GM23248 (cell line): ENCODE measurements at places on chromosomes 1 and 21.
A peak's percentile ranks its signal among the peaks of the same experiment; 100 is the strongest.

GRCh38 chr1:204874274-204874673, 3.6 kb downstream of the NFASC start:
- H3K4me3 ChIP-seq, result no peak overlapping the region
- H3K27me3 ChIP-seq, result no peaks in the 10 kb centered on the region
- H3K4me1 ChIP-seq, result peaks cover 24% of the 10 kb centered on the region
- no peaks in the 10 kb centered on the region for H3K36me3 ChIP-seq
- DNase-seq, result no peak

DNA sequence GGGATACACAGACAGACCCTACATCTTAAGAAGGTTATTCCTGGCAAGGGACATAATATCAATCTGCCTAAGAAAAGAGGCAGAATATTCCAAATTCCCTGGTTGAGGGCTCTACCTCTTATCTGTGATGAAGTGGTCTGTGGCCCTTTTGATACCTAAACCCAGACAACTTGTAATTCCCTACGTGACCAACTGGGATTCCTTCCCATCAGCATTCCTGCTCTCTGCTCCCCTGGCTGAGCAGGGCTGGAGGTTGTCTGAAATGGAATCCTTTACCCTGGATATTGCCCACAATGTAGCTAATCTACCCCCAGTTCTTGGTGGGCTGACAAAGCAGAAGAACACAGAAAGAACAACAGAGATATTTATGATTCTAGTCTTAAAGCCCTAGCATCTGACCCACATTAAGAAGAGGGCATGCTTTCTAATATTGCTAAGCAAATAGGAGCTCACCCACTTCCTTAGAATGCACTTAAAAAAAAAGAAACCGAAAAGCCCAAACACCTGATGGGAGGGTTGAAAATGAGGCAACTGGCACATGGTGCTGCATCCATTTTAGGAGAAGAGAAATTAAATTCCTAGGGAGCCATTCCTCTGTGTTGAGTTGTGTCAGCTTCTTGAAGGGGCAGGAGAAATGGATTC, 36.8 kb downstream of the GADD45A start:
- H3K27me3 ChIP-seq, result no peaks in the 10 kb centered on the region
- H3K36me3 ChIP-seq, result no peaks in the 10 kb centered on the region
- H3K4me3 ChIP-seq, result peak overlapping the region; percentile 13; the same call in 1 of the 2 replicates

- no peaks in the 10 kb centered on the region for H3K36me3 ChIP-seq
- DNase-seq, result peak; percentile 42
- no peak overlapping the region for H3K4me3 ChIP-seq
- H3K4me1 ChIP-seq, result peaks cover 29% of the 10 kb centered on the region
- no peak overlapping the region for H3K27ac ChIP-seq
- H3K27me3 ChIP-seq, result no peaks in the 10 kb centered on the region
Measured at GRCh38 chr1:6515771-6516170, 24.3 kb upstream of the PLEKHG5 start.

DNA sequence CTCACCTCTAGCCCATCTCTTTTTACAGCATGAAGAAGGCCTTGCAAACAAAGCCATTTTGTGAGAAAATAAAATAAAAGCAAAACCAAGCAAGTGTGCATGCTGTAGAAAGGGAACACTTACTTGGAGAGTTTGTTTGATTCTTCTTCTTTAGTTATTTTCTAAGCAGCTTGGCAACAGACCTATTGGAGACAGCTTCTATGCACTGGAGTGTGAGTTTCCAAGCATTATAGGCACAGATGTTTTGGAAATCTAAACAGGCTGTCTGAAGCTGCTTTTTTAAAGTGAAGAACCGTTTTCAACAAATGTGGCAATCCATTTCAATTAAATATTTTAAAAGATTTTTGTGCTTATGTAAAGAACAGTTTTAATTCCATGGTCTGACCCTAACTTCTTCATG, 76.6 kb downstream of the NGF start:
- H3K4me3 ChIP-seq, result no peak overlapping the region
- no peak for DNase-seq
- H3K27me3 ChIP-seq, result no peaks in the 10 kb centered on the region

GRCh38 chr1:150515328-150516049, at the start of gene FALEC:
TSS of gene FALEC (plus strand) at chr1:150515752.
- peak within 1 kb of the TSS; percentile 71 for H3K4me3 ChIP-seq
- H3K27me3 ChIP-seq, result no peaks in the 10 kb centered on the region
- peak within 1 kb of the TSS; percentile 30 for H3K27ac ChIP-seq
- H3K4me1 ChIP-seq, result peaks cover 16% of the 10 kb centered on the region; the same call in 1 of the 2 replicates
- DNase-seq, result peak; percentile 99
- H3K36me3 ChIP-seq, result no peaks in the 10 kb centered on the region

DNA sequence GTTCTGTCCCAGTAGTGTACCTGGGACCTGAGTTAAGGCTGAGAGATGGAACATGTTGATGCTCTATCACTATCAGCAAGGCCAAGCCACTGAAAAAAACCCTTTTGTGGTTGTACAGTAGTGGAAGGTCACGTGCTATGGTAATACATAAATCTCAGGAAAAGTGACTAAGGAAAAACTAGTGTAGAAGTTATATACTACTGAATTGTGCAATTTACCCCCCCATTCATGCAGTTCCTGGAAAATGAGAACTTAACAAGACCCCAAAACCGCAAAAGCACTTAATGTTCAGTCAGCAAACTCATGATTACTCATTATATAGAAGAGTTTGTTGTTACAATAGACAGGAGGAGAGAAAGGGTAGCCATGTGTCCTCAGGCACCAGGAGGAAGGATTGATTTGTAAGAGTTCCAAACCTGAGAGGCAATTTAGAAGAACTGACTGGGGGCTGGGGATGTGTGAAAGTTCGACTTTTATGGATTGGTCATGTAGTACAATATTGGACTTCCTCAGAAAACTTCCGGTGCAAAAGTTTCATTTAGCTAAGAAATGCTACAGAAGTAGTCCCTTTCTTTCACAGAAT, 91.6 kb downstream of the RGL1 start:
- no peak for DNase-seq
- no peaks in the 10 kb centered on the region for H3K27me3 ChIP-seq
- H3K4me1 ChIP-seq, result no peaks in the 10 kb centered on the region
- H3K27ac ChIP-seq, result no peak overlapping the region
- 0 out of 2 replicates have a peak, but pooled peaks cover 10% of the 10 kb centered on the region for H3K36me3 ChIP-seq

DNA sequence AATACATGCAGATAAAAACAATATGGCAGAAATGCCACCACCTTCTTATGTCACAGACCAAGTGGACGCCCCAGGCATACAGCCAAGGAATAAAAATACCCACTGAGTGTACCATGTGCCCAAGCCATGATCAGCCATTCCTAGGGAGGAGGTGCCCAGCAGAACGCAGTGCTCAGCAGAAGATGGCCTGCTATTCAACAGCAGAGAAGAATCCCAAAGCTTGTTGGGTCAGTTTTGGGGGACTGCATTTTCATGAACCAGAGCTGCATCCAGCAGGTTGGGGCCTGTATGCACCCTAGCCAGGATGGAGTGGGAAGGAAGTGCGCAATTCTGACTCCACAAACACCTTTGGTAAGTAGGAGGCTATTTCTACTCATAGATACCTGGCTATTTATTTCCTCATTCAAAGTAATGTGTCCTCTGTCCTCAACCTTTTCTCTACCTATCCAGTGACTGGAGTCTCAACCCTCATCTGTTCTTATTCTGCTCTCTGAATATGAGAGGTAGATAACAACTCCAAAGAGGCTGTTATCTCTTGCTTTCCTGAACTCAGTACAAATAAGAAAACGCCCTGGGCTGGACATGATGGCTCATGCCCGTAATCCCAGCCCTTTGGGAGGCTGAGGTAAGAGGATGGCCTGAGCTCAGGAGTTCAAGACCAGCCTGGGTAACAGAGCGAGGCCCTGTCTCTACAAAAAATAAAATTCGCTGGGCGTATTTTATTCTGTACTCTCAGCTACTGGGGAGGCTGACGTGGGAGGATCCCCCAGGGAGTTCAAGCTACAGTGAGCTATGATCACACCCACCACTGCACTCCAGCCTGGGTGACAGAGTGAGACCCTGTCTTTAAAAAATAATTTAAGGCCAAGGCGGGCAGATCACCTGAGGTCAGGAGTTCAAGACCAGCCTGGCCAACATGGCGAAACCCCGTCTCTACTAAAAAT, 2.5 kb upstream of the PLEKHM2 start:
- H3K27me3 ChIP-seq, result no peaks in the 10 kb centered on the region
- peaks cover 47% of the 10 kb centered on the region for H3K4me1 ChIP-seq
- peak; percentile 40 for DNase-seq
- peak overlapping the region; percentile 98 for H3K27ac ChIP-seq
- H3K36me3 ChIP-seq, result no peaks in the 10 kb centered on the region

DNA sequence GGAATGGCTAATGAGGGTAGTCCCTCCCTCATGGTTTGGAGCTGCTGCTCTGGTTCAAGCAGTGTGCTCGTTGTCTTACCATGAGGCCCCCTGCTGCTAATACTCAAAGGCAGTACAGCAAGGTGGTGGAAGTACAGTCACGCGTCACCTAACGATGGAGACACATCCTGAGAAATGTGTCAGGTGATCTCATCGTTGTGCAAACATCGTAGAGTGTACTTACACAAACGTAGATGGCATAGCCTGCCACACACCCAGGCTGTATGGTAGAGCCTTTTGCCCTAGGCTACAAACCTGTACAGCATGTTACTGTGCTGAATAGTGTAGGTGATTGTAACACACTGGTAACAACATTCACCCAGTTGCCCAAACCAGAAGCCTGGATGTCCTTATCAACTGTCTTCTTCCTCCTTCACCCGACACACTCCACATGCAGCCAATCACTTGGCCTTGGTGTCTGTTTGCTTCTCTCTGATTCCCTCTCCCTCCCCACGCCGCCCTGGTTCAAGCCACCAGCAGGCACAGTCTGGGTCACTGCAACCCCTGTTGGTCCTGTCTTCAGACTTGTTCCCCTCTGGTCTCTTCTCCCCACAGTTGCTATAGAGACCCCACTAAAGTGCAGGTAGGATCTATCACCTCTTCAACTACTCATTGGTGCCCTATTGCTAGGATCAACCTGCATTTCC, 6.0 kb upstream of the KCNA2 start:
- H3K27ac ChIP-seq, result no peak overlapping the region
- no peak for DNase-seq
- H3K4me1 ChIP-seq, result no peaks in the 10 kb centered on the region
- H3K36me3 ChIP-seq, result no peaks in the 10 kb centered on the region
- peaks cover 47% of the 10 kb centered on the region for H3K27me3 ChIP-seq
- no peak overlapping the region for H3K4me3 ChIP-seq

DNA sequence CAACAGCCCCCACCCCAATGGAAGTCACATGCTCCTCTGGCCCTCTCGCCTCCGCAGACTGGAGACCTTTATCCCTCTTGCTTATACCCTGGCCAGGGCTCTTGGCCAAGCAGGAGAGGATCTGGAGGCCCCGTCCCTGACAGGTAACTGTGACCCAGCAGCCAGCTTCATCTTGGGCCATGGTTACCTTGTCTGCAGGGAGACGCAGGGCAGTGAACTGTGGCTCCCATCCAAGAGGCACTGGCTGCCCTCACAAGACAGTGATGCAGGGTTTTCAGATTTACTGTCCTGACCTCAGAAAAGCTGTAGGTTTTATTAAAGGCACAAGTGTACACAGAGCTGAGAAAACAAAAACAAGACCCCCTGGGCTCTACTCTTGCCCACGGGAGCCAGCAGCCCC, 96.7 kb upstream of the KLHDC7A start:
- H3K36me3 ChIP-seq, result no peaks in the 10 kb centered on the region
- H3K4me3 ChIP-seq, result no peak overlapping the region
- H3K27me3 ChIP-seq, result no peaks in the 10 kb centered on the region
- DNase-seq, result no peak
- H3K27ac ChIP-seq, result no peak overlapping the region

- peaks cover 29% of the 10 kb centered on the region for H3K4me1 ChIP-seq
- no peaks in the 10 kb centered on the region for H3K27me3 ChIP-seq
- H3K27ac ChIP-seq, result no peak overlapping the region
- H3K4me3 ChIP-seq, result no peak overlapping the region
Measured at GRCh38 chr1:89610457-89611011, 22.4 kb upstream of the LRRC8C start.

- H3K27me3 ChIP-seq, result no peaks in the 10 kb centered on the region
- DNase-seq, result peak; percentile 60
- peaks cover 50% of the 10 kb centered on the region for H3K4me1 ChIP-seq
- H3K27ac ChIP-seq, result peak overlapping the region; percentile 88
- peak overlapping the region; percentile 92 for H3K4me3 ChIP-seq
Measured at GRCh38 chr1:24415910-24416665, 486 bp downstream of the NIPAL3 start.

DNA sequence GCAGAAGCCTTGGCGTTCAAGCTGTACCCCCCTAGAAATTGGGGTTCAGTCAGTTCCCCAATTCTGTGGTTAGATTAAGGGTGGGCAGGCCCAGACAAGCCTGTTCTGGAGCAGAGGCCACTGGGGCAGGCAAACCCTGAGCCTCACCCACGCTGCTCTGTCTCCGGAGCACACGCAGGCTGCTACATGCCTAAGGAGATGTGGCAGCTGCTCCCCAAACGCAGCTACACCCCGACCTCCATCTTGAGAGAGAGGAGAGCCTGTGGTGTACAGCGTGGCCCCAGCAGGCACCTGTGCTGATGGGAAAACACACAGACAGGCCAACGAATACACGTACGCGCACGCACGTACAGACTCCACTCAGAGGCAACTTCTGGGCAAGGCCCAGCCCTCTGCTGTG, 33.9 kb upstream of the GRHL3 start:
- H3K4me1 ChIP-seq, result peaks cover 22% of the 10 kb centered on the region
- H3K36me3 ChIP-seq, result no peaks in the 10 kb centered on the region
- DNase-seq, result no peak
- H3K27ac ChIP-seq, result no peak overlapping the region
- no peak overlapping the region for H3K4me3 ChIP-seq
- H3K27me3 ChIP-seq, result no peaks in the 10 kb centered on the region

DNA sequence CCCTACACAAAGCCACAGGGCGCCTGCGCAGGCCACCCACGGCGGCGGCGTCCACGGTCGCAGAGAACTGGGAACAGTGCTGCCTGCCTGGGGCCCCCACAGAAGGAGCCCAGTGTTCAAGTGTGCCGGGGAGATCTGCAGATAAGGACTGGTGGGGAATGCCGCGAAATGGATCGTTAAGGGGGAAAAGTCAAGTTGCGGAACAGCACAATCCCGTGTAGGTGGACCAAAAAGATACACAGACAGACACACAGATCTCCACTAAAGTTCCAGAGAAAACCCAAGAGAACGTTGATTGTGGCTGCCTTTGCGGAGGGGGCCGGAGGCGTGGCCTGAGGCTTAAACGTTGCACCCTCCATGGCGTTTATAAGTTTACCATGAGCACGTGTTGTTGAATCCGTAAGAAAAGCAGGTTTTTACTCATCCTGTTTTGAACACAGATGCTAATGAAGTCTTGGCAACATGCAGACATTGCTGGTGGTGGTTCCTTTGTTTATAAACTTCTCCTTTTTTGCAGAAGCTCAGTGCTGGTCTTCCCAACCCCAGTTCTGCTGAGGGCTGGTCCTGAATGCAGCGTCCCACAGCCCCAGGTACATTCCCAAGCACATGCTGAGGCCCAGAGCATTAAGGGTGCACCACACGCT, 4.1 kb downstream of the SPATC1L start:
- H3K27ac ChIP-seq, result no peak overlapping the region
- no peaks in the 10 kb centered on the region for H3K36me3 ChIP-seq
- no peak for DNase-seq
- no peaks in the 10 kb centered on the region for H3K27me3 ChIP-seq
